ENCODE measurements at places on chromosomes 6 and 20.

GRCh38 chr6:166206066-166206465, 38.4 kb upstream of the TBXT start:
- DNase-seq, result no peak

GRCh38 chr20:55159230-55159629, 683.8 kb downstream of the DOK5 start:
- DNase-seq, result no peak

DNA sequence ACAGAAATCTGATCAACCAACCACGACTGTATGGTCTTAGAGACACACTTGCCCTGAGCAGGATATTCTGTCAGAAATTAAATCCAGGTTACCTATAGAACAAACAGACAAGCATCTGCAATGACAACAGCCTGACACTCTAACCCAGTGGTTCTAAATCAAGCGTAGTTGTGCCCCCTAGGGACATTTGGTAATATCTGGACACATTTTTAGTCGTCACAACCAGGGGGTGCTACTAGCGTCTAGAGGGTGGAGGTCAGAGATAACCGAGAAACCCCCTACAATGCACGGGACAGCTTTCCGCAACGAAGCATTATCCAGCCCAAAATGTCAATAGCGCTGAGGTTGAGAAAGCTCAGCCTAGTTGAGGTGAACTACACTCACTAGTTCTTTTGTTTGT, 32.3 kb downstream of the ID4 start:
- DNase-seq, result no peak

DNA sequence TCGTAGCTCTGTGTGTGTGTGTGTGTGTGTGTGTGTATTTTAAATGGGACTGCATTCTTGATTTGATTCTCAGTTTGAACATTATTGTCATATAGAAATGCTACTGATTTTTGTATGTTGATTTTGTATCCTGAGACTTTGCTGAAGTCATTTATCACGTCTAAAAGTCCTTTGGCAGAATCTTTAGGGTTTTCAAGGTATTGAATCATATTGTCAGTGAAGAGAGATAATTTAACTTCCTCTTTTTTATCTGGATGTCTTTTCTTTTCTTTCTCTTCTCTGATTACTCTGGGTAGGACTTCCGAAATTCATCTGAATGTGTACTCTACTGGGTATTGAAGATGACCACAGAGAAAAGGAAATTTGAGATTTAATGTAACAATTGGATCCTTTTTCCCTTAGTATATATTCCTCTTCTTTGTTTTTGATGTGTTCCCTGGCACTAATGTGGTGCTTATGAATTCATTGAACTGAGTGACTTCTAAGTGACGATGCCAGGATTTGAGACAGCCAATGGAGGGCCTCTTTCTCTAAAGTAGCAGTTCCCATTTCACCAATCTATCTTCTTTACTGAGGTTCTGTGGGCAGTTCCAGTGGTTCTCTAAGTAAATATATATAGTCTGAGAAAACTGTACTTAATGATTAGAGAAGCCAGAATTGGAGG, 47.6 kb downstream of the TNFAIP3 start:
- no peak for DNase-seq

- DNase-seq, result no peak
Observed at GRCh38 chr6:42821846-42822245, 40.0 kb downstream of the BICRAL start.

DNA sequence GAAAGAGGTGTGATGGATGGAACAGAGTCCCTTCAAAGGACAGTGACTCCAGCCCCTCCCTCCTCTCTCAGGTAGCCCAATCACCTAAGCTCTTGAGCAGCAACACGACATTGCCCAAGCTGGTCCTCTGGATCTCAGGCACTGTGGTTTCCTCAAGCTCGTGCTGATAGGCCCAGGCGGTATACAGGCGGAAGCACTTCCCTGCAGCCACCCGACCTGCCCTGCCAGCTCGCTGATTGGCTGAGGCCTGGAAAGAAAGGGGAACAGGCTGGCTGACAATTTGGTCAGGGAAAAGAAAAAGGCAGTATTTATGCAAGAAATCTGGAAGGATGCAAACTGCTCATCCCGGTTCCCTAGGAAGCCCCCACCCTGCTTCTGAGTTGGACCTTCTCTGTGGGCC, 9.6 kb downstream of the C6orf136 start:
- no peak for DNase-seq

GRCh38 chr6:125528621-125529041, 220.8 kb upstream of the HEY2 start:
- DNase-seq, result no peak

GRCh38 chr6:115708850-115709249, 351.8 kb downstream of the FRK start:
- no peak for DNase-seq

DNA sequence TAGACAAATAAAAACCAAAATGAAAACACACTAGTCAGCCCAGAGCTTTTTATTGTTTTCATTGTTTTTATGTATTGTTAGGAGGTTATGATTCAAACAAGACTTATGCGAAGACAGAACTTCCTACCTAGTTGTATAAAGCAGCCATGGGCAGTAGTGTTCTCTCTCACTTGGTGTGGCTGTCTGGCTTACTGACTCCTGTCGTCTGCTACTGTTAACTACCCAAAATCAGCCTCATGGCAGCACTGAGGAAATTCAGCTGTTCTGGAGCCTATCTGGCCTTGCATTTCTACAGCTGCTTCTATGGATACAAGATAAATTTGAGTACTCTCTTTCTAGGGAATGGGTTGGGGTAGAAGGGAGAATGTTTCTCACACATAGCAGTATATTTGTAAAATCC, 20.4 kb downstream of the VTA1 start:
- no peak for DNase-seq

- no peak for DNase-seq
Observed at GRCh38 chr6:100464903-100465700, at the start of gene SIM1. SIM1 (minus strand) TSS chr6:100464921; CDS start chr6:100463468, 1,453 bp downstream.

- no peak for DNase-seq
Observed at GRCh38 chr20:53870426-53871315, 199.7 kb downstream of the BCAS1 start.

- no peak for DNase-seq
Observed at GRCh38 chr20:33584976-33585375, 77.2 kb upstream of the C20orf144 start.

DNA sequence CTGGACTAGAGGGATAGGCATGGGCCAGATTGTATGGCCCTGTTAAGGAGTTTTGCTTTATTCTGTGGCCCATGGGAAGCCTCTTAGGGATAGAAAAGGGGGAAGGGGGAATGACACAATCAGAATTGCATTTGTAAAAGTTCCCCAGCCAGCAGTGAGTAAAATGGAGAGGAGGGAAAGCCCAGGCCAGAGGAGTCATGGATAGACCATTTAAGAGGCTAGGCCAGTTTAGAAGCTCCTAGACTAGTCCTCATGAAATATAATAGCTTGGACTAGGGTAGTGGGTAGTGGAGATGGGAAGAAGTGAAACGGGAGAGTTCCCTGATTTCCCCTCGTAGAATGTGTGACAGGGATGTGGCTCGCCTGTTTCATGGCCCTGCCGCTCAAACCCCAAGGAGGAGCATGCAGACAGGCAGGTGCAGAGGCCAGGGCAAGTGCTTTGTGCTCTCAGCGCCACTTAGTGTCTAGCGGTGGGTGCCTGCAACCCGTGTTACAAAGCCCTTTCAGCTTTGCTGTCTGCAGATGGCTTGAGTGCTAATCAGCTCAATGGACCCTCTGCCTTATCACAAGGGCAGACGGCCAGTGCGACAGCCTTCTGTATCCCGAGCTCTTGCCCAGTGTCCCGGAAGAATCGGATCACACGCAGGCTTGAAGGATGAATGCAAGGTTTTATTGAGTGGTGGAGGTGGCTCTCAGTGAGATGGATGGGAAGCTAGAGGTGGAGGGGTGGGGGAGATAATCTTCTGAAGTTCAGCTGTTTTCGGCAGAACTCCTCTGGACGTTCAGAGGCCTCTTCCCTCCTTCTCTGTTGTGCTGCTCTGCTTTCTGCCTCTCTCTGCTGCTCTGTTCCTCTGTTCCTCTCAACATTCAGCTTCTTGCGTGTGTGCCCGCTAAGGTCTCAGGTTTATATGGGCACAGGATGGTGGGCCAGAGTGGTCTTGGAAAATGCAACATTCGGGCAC, 141.1 kb downstream of the CEP57L1 start:
- DNase-seq, result no peak

Measured in AG09319 (cell line).